Dermis blood vessel endothelial cell (primary cell): ENCODE measurements at places on chromosomes 3 and 15. TPM values are rescaled to one million over a fixed set of nuclear protein-coding genes. Genes with fewer than 3 reads are reported as not detected.

DNA sequence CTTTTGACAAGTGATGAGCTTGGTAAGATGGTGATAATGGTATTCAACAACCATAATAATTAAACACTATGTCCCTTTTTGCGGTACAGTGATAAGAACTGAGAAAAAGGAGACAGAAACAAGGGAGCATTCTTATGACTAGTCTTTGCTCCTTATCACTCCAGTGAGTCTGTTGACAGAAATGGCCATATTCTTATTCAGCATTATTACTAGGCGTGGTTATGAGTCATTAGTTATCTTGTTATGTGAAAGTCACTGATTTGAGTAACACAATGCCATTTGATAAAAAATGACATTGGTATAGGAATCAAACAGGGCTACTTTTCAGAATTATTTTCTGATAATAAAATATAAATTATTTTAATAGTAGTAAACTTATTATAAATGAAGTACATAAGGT lies 193.5 kb downstream of the C3orf38 start:
- DNase-seq = no peak

LSAMP gene
- total RNA-seq = not detected in 2 replicates

VPS13C gene
- 132 and 135 TPM in 2 replicates for total RNA-seq

SLC38A3 gene
- not detected in 2 replicates for total RNA-seq

DNA sequence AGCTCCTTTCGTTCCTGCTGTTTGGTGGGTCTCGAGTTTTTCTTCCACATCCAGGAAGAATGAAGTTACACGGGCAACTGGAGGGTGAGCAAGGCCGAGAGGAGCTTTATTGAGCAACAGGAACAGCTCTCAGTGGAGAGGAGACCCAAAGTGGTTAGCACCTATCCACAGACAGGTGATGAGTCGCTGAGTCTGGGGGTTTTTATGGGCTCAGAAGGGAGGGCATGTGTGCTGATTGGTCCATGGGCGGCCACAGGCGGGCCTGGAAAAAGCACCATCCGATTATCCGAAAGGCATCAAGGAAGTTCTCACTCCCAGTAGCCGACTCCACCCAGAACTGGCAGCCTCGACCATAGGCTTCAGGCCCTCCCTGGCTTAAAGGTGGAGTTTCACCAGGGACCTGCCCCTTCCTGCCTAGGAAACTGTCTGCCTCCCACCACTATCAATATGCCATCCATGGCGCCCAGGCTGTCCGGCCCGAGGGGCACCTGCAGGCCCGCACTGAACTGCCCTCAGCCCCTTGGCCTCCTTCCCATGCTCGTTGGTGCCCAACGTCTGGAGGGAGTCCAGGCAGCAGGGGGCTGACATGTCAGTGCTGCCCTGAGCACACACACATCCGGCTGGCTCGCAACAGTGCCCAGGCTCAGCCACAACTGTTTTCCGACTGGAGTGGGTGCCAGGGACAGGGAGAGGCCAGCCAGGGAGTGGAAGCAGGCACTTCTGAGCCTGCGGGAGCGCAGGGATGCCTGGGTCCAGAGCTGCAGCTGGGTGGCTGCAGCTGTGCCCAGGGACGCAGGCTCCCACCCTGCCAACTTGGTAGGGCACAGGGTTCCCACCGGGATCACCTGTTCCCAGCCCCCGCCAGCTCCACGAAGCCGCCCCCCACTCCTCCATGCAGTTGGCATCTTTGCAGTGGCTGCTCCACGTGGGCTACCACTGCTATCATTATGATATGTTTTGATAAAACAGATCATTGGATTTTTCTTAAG lies 170.2 kb downstream of the FNDC3B start:
- no peak for DNase-seq
